CD4-positive, CD25-positive, alpha-beta regulatory T cell (primary cell): ENCODE measurements at places on chromosomes 2 and 18.

DNA sequence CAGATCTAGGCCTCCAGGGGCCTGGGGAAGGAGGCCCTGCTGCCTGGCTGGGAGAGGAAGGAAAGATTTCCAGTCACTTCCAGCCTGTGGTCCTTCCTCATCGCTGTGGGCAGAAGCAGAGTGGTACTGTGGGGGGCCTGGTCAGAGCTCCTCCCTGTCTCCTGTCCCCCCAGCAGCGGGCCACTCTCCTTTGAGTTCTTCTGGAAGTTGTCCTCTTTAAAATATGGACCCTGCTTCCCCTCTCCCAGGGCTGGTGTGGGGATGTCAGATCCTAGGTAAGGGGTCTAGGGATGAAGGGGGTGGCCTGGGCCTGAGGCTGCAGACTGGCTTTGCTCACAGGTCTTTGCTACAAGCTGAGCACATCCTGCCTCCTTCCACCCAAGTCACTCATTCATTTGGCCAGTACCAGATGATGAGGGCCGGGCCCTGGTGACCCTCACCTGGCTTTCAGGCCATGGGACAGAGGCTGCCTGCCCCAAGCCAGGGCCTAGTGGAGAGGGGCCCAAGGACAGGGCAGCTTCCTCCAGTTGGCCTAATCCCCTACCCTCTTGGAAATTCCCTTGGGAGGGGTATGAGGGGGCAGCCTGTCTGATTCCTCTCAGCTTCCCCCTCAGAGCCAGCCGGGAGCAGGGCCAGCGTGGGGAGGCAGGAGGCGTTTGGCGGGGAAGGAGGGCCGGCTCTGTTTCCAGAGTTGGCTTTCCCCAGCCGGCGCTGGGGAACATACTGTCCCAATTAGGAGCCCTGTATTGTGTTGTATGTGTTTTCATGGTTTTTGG is 231.9 kb downstream of the DYSF start:
- H3K27me3 ChIP-seq: no peaks in the 10 kb centered on the region
- H3K4me3 ChIP-seq: no peak overlapping the region
- no peaks in the 10 kb centered on the region for H3K36me3 ChIP-seq
- H3K4me1 ChIP-seq: no peaks in the 10 kb centered on the region

- peaks cover 7% of the 10 kb centered on the region for H3K4me1 ChIP-seq
- H3K4me3 ChIP-seq: no peak overlapping the region
- no peaks in the 10 kb centered on the region for H3K27me3 ChIP-seq
- no peak for DNase-seq
- no peaks in the 10 kb centered on the region for H3K36me3 ChIP-seq
- no peak overlapping the region for H3K27ac ChIP-seq
These were observed 8.3 kb downstream of the NEU4 start for GRCh38 chr2:241817126-241817820.

GRCh38 chr2:158357699-158358098 is 98.9 kb downstream of the CCDC148 start:
- no peaks in the 10 kb centered on the region for H3K4me1 ChIP-seq
- H3K27me3 ChIP-seq: no peaks in the 10 kb centered on the region
- no peaks in the 10 kb centered on the region for H3K36me3 ChIP-seq
- no peak overlapping the region for H3K4me3 ChIP-seq
- H3K27ac ChIP-seq: no peak overlapping the region

- no peak for DNase-seq
- no peaks in the 10 kb centered on the region for H3K27me3 ChIP-seq
These were observed 47.0 kb downstream of the ZNF407 start for GRCh38 chr18:74644713-74645112.

DNA sequence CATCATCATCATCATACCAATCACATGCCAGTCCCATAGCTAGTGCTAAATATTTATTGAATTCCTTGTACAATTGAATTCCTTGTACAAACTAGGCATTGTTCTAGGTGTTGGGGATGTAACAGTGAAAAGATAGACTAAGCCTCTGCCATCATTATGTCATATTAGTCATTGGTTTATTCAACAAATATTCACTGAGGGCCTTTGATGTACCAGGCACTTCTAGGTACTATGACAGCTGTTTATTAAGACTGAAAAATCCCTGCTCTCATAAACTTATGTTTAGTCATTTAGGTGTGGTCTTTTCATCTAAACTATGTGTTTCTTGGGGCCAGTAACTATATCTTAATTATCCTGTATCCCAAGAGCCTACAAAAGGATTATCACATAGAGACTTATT is 412.3 kb upstream of the ETAA1 start:
- DNase-seq: no peak
- no peaks in the 10 kb centered on the region for H3K27me3 ChIP-seq

DNA sequence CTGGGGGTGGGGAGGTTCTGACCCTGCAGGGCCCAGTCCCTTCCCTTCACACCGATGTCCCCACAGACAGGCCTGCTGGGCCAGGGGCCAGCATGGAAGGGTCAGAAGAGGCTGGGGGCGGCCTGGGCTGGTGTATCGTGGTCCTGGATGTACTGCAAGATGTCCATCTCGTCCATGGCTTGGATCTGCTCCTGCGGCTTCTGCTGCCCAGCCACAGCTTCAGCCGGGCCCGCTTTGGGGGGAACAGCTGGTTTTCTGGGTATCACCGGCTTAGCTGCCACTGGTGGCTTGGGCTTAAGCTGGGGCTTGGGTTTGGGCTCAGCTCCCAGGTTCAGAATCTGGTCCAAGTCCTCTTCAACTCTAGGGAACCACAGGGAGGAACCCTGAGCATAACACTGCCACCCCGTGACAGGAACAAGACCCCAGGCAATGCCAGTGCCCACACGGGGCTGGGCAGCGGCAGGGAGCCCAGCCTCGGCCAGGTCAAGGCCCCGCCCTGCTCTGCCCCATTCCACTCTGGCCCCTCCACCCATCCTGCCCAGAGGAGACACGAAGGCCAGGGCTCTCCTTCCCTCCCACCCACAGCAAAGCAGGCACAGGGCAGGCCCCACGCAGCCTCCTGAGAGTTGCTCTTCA is 31.9 kb downstream of the HS1BP3 start:
- peaks cover 40% of the 10 kb centered on the region for H3K36me3 ChIP-seq
- no peak overlapping the region for H3K27ac ChIP-seq
- H3K27me3 ChIP-seq: no peaks in the 10 kb centered on the region
- no peaks in the 10 kb centered on the region for H3K4me1 ChIP-seq

DNA sequence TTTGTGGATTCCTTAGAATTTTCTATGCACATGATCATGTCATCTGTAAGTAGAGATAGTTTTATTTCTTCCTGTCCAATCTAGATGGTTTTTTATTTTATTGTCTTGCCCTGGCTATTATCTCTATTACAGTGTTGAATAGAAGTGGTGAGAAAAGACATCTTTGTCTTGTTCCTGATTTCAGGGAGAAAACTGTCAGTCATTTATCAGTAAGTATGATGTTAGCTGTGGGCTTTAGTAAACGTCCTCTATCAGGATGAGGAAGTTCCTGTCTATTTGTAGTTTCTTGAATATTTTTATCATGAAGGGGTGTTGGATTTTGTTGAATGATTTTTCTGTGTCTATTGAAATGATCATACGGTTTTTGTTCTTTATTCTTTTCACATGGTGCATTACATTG is 5.3 kb downstream of the PLEKHH2 start:
- H3K36me3 ChIP-seq: no peaks in the 10 kb centered on the region
- no peak for DNase-seq
- no peak overlapping the region for H3K27ac ChIP-seq
- peaks cover 3% of the 10 kb centered on the region for H3K4me1 ChIP-seq
- peaks cover 34% of the 10 kb centered on the region for H3K27me3 ChIP-seq

GRCh38 chr18:59607471-59607870 is 89.8 kb downstream of the CCBE1 start:
- DNase-seq: no peak
- H3K36me3 ChIP-seq: no peaks in the 10 kb centered on the region
- no peak overlapping the region for H3K27ac ChIP-seq
- H3K4me3 ChIP-seq: no peak overlapping the region

DNA sequence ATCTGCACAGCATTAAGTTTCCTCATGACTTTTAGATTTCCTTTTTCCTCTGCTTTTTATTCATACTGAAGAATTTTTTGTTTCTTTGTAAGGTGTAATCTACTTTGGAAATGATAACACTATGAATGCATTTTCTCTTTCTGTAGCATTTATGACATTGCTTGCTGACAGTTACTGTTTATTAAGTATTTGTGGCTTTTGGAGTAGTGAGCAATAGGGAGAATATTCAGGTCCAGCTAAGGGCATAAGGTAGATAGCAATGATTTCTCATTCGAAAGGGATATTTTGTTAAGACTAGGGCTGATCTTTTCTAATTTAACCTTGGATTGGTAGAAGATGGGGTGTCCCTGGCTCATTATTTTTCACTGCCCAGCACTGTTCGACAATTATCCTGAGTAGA is 80.3 kb downstream of the XRCC5 start:
- H3K27me3 ChIP-seq: no peaks in the 10 kb centered on the region
- H3K36me3 ChIP-seq: peaks cover 58% of the 10 kb centered on the region
- no peak for DNase-seq
- H3K27ac ChIP-seq: no peak overlapping the region
- no peak overlapping the region for H3K4me3 ChIP-seq

GRCh38 chr2:221085936-221086335 is 486.2 kb downstream of the EPHA4 start:
- no peaks in the 10 kb centered on the region for H3K36me3 ChIP-seq
- DNase-seq: no peak
- H3K4me1 ChIP-seq: no peaks in the 10 kb centered on the region
- no peak overlapping the region for H3K27ac ChIP-seq
- H3K27me3 ChIP-seq: no peaks in the 10 kb centered on the region

DNA sequence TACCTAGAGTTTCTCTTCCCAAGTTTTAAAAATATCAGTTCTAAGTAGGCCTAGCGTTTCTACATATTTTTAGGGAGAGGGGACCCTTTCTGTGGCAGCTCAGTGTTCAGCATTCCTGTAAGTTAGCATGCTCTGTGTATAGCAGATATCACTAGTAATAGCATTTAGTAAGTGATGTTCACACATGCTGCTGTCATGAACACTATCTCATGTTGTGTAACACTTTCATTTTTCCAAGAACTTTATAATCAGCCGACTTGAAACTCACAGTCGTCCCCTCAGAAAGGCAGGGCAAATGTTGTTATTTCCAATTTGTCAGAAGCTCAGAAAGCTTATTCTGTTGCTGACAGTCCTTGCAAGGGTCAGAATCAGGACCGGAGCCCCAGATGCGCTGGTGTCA is 267.7 kb downstream of the ALPK2 start:
- DNase-seq: no peak
- no peaks in the 10 kb centered on the region for H3K4me1 ChIP-seq
- no peak overlapping the region for H3K27ac ChIP-seq
- no peaks in the 10 kb centered on the region for H3K36me3 ChIP-seq
- no peaks in the 10 kb centered on the region for H3K27me3 ChIP-seq

DNA sequence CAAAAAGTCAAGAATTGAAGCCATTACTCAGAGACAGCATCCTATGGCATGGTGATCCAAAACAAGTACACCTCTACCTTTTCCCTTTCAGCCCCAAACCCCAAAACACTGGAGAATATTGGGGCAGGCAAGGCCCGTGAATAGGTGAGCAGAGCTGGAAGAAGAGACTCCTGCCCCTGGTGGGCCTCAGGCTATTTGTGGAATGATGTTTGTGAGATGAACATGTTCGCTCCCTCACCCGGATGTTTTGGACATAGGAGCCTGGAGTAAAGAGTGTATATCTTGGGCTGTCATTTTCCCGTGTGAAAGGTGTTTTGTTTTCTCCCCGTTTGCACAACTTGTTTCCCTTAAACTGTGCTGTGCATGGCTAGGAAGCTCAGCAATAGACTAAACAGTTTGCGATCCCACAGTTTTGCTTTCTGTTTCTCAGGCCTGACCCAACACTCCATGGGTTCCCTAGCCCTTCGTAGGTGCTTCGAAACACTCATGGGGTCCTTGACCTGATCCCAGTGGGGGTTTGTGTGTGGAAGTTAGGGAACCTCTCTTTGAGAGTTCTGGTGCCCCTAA is 136.5 kb upstream of the TNP1 start:
- no peaks in the 10 kb centered on the region for H3K27me3 ChIP-seq
- H3K4me1 ChIP-seq: no peaks in the 10 kb centered on the region
- H3K27ac ChIP-seq: no peak overlapping the region
- no peak for DNase-seq
- H3K36me3 ChIP-seq: no peaks in the 10 kb centered on the region

DNA sequence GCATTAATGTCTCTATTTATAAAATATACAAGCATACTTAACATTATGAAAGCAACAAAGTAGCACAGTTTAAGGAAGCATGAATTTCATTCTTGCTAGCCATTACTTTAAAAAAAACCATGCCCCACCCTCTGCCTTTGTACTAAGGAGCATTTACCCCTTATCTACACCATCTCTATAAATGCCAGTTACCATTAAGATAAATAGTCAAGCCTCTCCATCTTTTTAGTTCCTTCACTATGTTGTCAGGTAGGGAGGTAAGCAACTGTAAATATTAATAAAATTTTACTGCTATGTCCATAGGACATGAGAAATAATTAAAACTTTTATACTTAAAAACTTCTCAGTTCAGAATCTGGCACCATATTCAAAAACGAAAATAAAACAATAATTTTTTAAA is 42.1 kb downstream of the ROCK1 start:
- H3K4me3 ChIP-seq: no peak overlapping the region
- peaks cover 15% of the 10 kb centered on the region for H3K4me1 ChIP-seq
- no peak for DNase-seq
- no peaks in the 10 kb centered on the region for H3K27me3 ChIP-seq

DNA sequence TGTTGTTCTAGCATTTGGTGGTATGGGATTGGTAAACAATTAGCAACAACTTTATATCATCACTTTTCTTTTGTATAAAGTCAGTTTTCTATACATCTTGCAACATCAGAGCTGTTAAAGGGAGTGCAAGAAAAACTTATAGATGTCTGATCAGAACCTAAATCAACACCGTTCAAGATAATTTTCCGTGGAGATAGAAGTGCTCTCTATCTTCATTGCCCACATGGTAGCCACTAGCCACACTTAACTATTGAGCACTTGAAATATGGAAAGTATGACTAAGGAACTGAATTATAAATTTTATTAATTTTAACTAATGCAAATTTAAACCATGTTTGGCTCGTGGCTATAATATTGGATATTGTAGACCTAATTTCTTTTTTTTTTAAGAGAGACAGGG is 5.2 kb downstream of the TTC27 start:
- no peaks in the 10 kb centered on the region for H3K27me3 ChIP-seq
- no peak overlapping the region for H3K4me3 ChIP-seq
- H3K27ac ChIP-seq: no peak overlapping the region
- no peak for DNase-seq
- H3K36me3 ChIP-seq: peaks cover 54% of the 10 kb centered on the region
- peaks cover 11% of the 10 kb centered on the region for H3K4me1 ChIP-seq

GRCh38 chr2:84880645-84881521 is at the start of gene TRABD2A:
Gene TRABD2A (minus strand): TSS chr2:84881084. CDS start chr2:84881039, 45 bp downstream.
- H3K27ac ChIP-seq: peak within 1 kb of the TSS; percentile 78
- H3K4me1 ChIP-seq: peaks cover 54% of the 10 kb centered on the region
- no peaks in the 10 kb centered on the region for H3K27me3 ChIP-seq
- H3K36me3 ChIP-seq: no peaks in the 10 kb centered on the region
- DNase-seq: peak; percentile 63
- peak within 1 kb of the TSS; percentile 99 for H3K4me3 ChIP-seq

GRCh38 chr2:216679658-216680024 is 15.7 kb downstream of the IGFBP5 start:
- no peaks in the 10 kb centered on the region for H3K27me3 ChIP-seq
- H3K27ac ChIP-seq: no peak overlapping the region
- no peaks in the 10 kb centered on the region for H3K36me3 ChIP-seq
- no peak overlapping the region for H3K4me3 ChIP-seq
